Activated CD8-positive, alpha-beta memory T cell treated with anti-CD3 and anti-CD28 coated beads for 1 hour (primary cell): ENCODE measurements at places on chromosomes 12 and 14.

DNA sequence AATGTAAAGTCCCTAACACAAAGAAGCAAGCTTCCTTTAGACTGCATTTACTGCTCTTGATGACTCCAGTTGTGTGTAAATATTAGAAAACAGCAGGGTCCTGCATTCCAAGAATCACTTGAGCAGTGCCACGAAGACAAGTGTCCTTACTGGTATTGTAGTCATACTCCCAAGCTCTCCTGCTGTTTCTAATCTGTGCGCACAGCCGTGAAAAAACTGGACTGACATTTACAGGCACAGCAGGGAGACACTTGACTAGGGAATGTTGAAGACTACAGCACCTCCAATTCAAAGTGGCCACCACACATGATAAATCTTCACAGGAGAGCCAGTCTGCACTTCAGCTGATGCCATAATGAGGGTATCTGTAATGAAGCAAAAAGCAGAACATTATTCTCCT, 91.4 kb downstream of the VRK1 start:
- no peak for DNase-seq

DNA sequence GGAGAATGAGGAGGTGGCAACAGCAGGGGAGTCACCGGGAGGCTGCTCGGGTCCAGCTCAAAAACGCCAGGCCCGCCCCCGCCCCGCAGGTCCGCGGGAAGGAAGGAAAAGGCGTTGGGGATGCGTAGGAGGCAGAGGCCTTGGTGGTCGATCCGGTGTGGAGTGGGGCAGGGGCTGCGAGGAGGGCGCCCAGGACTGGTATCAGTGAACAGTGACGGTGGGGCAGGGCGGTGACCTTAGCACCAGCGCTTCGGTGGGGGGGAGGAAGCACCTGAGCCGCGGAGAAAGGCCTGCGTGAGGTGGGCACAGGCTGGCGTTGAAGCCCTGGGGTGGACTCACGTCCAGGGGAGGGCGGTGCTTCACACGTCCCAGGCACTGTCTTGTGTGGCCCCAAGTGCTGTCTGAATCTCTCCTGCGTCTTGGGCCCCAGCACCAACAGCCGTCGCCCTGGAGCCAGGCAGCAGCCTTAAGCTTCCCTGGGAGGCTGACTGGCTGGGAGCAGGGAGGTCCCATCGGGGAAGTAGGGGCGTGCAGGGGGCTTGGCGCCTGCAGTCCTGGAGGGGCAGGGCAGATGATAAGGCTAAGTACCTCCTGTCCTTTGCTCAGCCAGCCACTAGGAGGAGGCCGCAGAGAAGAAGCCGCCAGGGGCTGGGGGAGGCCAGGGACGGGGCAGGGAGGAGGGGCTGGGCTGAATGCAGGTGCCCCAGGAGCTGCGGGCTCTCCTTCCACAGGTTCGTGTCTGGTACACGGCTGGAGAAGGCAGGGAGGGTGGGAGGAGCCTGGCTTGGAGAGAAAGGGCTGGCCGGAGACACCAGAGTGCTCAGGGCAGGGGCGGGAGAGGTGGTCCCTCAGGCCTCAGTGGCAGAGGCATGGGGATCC, 26.5 kb downstream of the ZBTB42 start:
- DNase-seq: no peak

DNA sequence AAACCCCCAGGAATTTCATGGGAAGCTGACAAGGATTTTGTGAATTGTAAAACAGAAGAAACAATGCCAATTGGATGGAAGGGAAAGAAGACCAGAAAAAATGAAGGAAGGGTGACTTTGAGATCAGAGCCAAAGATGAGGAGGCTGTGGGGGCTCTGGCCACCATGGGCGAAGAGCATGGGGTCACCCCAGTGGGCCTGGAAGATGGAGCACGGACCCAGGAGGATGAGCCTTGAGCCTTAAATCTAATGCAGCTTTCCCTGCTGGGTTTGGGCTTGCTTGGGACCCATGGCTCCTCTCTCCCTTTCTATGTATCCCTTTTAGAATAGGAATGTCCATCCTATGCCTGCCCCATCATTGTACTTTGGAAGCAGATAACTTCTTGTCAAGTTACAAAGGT, 322.2 kb downstream of the TMEM121 start:
- no peak for DNase-seq

DNA sequence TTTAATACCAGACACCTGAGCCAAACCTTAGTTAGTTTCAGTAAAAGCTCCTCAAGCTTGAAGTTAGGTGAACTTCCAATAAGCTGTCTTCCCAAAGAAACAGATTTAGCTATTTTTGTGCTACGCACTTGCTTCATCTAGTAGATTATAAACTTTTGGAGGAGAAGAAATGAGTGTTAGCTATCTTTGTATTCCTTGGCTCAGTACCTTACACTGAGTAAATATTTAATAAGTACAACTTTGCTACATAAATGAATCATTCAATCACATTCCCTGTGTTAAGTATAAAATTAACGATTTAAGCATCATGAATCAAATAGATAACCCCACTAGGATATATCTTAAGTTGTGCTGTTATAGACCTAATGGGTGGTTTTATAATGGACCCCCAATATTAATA, 307.0 kb downstream of the PCNX1 start:
- DNase-seq: no peak

DNA sequence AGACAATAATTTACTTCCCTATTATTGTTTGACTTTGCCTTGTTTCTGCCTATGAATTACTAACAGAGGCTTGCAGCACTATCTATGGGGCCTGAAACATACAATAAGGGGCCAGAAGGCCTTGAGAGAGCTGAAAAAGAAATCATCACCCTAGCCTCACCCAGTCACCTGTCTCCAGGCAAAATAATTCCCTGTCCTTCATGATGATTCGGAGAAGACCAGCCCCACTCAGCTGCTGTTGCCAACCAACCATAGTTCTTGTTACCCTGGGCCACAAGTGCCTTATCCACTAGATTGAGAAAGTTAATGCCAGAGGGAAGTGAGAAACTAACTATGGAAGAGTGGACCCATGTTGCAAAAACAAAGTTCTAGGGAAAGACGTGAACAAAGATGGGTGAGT, 97.1 kb downstream of the ARF6 start:
- no peak for DNase-seq

- no peak for DNase-seq
Observed at GRCh38 chr14:72888192-72888591, 5.7 kb downstream of the DPF3 start.

- DNase-seq: no peak
Observed at GRCh38 chr12:96652870-96653269, 163.5 kb downstream of the CFAP54 start.

- no peak for DNase-seq
Observed at GRCh38 chr12:125871811-125872594, 806.8 kb downstream of the AACS start.

DNA sequence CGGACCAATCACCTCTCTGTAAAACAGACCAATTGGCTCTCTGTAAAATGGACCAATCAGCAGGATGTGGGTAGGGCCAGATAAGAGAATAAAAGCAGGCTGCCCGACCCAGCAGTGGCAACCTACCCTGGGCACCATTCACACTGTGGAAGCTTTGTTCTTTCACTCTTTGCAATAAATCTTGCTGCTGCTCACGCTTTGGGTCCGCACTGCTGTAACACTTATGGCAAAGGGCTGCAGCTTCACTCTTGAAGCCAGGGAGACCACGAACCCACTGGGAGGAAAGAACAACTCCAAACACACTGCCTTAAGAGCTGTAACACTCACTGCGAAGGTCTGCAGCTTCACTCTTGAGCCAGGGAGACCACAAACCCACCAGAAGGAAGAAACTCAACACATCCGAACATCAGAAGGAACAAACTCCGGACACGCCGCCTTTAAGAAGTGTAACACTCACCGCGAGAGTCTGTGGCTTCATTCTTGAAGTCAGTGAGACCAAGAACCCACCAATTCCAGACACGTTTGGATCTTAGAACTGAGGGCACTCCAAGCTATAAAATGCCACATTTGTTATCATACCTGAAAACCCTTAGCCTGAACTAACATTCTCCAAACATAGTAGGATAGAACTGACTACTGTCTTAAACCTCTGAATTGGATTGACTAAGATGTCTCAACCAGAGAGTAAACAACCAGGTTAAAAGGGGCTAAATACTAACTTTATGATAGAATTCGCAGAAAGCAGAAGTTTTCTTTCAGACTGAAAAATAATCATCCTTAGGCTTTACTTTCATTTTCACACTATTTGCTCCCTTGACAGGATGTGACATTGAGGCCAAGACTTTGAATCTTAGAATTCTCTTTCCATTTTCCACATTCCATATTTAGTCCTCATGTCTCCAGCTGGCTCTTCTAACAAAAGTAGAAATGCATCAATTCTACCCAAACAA, 33.6 kb downstream of the CDKL1 start:
- DNase-seq: no peak

DNA sequence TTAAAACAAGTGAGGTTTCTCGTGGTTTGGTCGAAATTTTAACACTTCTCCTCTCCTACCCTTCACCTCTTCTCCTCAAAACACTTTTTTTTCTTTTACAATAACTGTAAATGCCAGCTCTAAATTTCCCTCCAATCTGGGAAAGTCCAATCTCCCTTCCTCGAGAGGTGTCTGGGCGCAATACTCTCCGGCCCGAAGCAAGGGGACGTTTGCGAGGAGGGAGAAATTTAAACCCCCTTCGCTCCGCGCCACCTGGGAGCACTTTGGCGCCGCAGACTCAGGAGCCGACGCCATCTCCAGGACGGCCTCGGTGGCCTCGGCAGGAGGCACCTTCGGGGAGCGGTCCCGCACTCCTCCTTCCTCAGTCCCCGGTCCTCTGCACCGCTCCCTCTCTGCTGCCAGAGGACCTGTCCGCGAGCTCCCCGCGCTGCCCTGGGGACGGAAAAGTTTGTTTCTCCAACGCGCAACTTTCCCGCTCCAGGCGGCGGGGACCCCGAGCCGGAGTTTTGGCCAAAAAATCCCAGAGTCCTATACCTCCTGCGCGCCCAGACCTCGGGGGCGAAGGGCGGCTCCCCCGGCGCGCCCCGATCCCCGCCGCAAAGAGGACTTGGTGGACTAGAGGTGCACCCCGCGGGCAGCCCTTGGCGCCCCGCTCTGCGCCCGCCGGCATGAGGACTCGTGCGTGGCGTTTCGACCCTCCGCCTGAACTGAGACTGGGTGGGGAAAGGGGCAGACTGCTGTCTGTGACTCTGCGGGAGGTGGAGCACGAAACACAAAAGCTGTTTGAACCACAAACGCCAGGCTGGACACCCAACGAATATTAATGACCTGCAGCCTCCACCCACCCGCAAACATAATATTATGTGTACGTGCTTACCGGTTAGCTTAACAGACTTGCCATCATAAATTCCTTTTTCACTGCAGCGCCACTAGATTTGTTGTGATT, 95.2 kb upstream of the HMGA2 start:
- DNase-seq: no peak

DNA sequence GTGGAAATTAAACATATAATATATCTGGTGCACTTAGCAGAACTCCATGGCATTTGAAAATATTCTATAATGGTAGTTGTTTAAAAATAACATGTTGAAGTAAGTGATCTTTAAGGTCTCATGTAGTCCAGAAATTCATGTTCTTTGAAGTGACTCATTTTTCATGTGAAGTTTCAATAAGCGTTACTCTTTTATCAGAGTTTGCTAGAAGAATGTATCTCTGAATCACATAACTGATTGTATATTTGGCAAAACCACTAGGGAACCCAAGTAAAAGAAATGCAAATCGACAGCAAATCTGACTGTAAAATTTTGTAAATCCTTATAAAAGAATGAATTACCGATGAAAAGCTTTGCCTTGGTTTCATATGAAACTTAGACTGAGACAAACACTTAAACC, 463.3 kb downstream of the TMTC2 start:
- DNase-seq: no peak

DNA sequence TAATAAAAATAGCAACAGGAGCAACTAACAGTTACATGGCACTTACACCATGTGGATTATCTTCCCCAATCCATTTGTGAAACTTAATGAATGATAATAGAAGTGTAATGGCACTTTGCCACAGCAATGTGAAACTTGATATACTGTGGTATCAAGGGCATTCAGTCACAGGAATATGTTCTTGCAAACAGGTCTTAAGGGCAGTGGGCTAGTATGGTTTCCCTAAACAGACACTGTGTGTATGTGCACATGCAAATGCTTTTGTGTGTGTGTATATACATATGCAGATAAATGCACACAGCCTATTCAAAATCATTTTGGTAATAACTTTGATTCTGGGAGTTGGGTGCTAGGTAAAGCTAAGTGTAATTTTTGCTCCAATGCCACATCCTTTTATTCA, 26.2 kb upstream of the ARHGAP5 start:
- DNase-seq: no peak

DNA sequence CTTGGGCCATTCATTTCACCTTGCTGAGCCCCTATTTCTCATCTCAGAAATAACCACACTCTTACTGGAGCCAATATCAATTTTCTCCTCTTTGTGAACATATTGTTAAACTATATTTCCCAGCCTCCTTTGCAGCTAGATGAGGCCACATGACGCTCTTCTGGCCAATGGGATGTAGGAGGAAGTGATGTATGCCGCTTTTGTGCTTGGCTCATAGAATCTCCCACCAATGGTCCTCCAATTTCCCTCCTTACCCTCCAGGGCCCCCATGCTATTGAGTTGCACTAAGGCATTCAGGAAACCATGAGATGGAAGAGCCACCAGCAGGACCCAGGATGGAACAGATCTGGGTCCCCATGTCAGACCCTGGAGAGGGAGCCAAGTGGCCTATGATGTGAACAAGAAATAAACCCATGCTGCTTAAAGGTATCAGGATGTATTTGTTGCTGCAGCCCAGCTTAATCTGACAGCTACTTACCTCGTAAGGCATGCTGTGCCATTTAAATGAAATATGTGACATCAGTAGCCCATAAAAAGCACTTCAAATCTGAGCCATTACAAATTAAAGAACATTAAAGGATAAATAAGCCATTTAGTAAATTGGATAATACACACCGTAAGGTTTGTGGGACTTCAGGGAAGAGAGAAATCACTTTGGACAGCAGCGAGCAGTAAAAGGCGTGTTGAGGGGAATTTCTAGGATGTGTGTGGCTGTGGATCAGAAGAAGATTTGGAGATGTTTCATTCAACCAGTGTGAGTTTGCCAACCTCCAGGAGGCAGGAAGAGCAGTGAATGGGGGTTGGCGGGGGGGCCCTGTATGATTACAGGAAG, 24.4 kb upstream of the BDKRB2 start:
- DNase-seq: no peak

DNA sequence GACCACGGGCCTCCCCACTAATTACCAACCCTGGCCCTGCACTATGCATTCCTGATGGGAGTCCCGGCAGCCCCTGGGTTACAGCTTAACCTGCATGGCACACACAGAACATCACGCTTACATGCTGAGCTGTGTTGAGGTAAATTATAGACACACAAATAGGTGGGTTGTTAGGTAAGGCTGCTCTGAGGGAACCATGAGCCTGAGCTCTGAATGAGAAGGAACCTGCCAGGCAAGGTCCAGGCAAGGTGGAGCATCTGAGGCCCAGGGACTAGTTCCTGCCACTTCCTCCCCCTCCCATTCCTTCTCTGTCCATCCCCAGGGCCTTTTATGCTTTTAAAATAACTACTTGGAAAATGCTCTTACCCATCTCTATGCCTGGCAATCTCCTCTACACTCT, 82.7 kb upstream of the ESRRB start:
- DNase-seq: no peak

DNA sequence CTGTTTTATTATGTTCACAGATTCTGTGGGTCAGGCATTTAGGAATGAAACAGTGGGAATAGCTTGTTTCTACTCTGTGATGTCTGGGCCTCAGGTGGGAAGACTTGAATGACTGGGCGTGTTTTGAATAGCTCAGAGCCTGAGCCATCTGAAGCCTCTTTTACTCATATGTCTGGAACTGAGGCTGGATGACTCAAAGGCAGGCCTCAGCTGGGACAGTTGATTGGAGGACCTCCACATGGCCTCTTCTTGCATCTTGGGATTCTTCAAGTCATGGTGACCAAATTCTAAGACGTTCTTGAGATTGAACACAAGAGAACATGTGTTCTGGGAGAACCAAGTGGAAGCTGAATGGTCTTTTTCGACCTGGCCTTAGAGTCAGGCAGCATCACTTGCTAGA, 45.8 kb upstream of the TBX3 start:
- no peak for DNase-seq
